ENCODE measurements at places on chromosomes 6 and 20. TPM values are rescaled to one million over a fixed set of nuclear protein-coding genes. Genes with fewer than 3 reads are reported as not detected.

The SAMD3 gene
- total RNA-seq, result not detected

The ME1 gene
- total RNA-seq, result 9.0 TPM

The FAM217A gene
- not detected for total RNA-seq

The KIF6 gene
- total RNA-seq, result 0.39 TPM

The ARFRP1 gene
- total RNA-seq, result 22.4 TPM

The BPIFB3 gene
- total RNA-seq, result not detected

The ADGRB3 gene
- total RNA-seq, result 0.39 TPM

The C2 gene
- total RNA-seq, result 0.22 TPM

The DNPH1 gene
- total RNA-seq, result 42.8 TPM

The PTCHD4 gene
- 17.7 TPM for total RNA-seq

The SNAP25 gene
- not detected for total RNA-seq

The GRM4 gene
- 0.22 TPM for total RNA-seq

The HTR1B gene
- 0.65 TPM for total RNA-seq

The SASH1 gene
- 29.5 TPM for total RNA-seq

The TMEM217 gene
- total RNA-seq, result 2.4 TPM

The IL17F gene
- total RNA-seq, result not detected

The HLA-DPA1 gene
- total RNA-seq, result 14.9 TPM

The RCAN2 gene
- not detected for total RNA-seq

The SRSF3 gene
- 217 TPM for total RNA-seq

The SMIM8 gene
- 5.1 TPM for total RNA-seq

The LY86 gene
- not detected for total RNA-seq

The HLA-DRB5 gene
- total RNA-seq, result not detected

The STMND1 gene
- not detected for total RNA-seq

The PTGIS gene
- total RNA-seq, result 0.11 TPM

The PSORS1C1 gene
- 41.2 TPM for total RNA-seq

Measured in placental epithelial cell (primary cell).